ENCODE measurements at places on chromosomes 2 and 18.
A peak's percentile ranks its signal among the peaks of the same experiment; 100 is the strongest.

GRCh38 chr2:19874726-19875125 lies 27.1 kb downstream of the TTC32 start:
- DNase-seq, result peak; percentile 21

- no peak for DNase-seq
Observed at GRCh38 chr18:66473882-66474281, 130.0 kb downstream of the CDH19 start.

- no peak for DNase-seq
Observed at GRCh38 chr2:134540990-134541389, 177.8 kb downstream of the TMEM163 start.

GRCh38 chr2:241270531-241270930 lies 44.9 kb downstream of the HDLBP start:
- DNase-seq, result no peak

- peak; percentile 49 for DNase-seq
Observed at GRCh38 chr2:239150125-239151011, 250.5 kb downstream of the HDAC4 start.

DNA sequence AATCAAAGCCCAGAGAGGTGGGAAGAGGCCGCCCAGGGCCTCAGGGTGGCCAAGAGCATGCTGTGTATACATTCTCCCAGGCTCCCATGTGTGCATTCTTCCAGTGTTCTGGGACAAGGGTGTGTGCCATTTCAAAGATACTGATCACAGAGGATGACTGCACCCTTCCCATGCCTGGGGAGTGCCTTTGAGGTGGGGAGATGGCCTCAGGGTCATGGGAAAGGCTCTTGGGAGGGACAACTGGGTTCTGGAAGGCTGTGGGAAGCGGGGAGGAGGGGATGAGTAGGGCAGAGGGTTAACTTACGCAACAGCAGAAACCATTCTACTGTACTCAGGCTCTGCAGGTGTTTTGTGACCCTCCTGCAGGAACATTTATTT lies 40.9 kb downstream of the KLHL29 start:
- DNase-seq, result no peak

DNA sequence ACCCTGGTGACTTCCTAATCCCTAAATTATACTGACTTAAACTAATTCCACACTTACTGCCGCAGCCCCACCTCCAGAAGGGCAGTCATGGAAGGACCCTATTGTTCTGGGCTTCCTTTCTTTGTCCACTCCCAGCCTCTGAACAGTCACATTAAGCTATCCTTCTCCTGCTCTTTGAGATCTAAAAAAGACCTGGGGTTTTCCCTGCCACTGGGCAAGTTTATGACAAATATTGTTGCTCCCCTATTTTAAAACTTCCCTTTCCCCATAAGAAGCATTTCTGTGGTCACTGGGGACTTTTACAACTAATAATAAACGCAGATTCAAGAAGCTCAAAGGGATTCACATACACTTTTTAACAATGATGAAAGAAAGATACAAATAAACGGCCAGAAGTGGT lies 47.2 kb upstream of the XPO1 start:
- DNase-seq, result no peak

- DNase-seq, result no peak
Observed at GRCh38 chr2:208354964-208355381, 51.6 kb upstream of the PTH2R start.

DNA sequence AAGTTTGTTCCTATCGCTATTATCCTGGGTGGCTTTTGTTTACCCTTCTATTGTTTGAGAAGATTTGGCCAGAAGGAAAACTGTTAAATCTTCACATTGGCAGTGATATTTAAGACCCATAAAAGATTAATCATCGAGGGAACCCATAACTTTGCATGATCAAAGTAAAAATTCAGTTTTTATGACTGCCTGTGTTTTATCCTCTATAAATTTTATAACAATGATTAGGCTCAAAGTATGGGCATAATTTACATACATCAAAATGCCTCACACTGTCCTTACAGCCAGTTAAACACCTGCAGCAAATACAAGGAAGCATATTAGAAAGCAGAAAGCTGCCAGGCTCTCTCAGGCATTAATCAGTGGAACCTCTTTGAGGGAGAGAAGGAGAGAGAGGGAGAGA lies 289.1 kb downstream of the ICOS start:
- no peak for DNase-seq

- no peak for DNase-seq
Observed at GRCh38 chr18:45670281-45670962, 53.6 kb upstream of the SLC14A1 start.

DNA sequence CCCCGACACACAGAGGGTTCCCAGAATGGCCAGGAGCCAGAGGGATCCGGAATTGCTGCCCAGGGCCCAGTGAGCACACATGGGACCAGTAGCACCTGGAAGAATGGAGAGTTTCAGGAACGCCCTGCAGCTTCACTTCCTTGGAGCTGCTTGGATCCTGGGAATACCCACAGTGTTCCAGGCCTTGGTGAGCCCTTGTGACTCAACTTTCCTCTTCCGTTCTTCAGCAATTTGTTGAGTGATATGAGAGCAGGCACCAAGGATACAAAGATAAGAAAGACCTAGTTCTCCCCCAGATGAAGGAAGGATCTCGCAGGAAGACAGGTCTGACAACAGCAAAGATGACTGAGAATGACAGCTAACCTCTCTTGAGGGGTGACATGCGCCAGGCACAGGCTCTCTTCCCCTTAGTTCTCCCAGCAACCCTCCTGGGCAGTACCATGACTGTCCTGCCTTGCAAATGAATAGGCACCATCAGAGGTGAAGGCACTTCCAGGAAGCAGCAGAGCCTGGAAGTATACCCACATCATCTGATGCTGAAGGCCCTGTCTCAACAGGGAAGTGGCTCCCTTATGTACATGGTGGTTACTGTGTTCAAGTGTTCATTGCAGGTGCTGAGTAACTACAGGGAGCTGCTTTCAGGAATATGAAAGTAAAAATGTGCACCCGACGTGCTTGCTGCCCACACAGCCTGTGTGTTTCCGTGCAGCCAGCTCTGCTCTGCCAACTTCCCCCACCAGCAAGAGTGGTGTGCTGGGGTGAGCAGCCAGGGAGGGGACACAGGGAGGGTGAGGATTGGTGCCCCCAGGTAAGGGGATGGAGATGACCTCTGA lies 116.2 kb downstream of the STPG4 start:
- DNase-seq, result no peak

GRCh38 chr2:225994748-225995405 lies 595.4 kb downstream of the NYAP2 start:
- no peak for DNase-seq

GRCh38 chr2:221533299-221533698 lies 38.8 kb downstream of the EPHA4 start:
- no peak for DNase-seq

DNA sequence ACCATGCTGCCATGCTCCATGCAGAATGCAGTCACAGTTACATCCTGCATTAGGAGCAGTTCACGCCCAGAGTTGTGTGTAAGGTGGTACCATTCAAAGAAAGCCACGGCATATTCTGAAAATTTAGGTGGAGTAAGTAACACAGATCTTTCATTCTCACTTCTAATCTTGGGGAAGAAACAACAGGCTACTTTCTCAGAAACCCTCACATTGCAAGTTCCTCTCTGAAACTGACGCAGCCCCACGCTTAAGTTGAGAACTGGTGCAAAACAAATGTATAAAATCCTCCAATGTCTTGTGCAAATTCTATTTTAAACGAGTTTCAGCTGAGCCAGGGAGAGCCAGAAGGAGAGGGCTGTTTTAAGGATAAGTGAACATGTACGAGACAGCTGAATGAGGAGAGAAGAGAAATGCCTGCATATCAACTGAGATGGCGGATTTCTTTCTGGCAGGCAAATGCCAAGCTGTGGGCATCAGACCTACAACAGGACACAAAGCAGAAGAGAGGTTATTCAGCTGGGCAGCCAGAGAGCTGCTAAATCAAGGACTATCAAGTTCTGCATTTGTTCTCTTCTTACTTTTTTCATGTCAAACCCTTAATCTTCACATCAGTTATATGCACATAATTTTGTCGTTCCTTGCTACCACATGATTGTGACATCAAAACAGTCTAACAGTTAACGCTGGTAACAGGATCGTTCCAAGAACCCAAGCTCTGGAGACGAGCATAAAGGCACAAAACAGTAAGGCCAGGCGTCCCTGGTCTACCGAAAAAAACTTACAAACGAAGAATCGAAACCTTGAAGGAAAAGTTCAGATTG lies 6.4 kb downstream of the ARL4C start:
- no peak for DNase-seq

DNA sequence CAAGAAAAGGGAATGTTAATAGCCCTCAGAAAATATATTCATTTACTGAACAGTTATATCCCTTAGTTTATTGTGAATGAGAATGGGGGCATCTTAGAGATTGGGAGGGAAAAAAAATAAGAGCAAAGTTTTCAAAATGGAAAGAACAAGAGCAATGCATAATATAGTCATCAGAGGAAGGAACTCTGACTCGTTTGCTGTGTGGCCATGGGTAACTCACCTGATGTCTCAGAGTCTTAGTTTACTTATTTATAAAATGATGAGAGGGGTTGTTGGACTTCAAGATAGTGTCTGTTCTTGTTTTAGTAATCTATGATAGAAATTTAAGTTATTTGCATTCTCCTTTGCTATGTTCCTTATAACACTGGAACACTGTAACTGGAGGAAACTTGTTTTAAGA lies 70.7 kb downstream of the EML4 start:
- DNase-seq, result no peak

- no peak for DNase-seq
Observed at GRCh38 chr2:217249121-217250012, 389.5 kb upstream of the TNP1 start.

GRCh38 chr2:157868993-157869392 lies 7.1 kb downstream of the ACVR1 start:
- DNase-seq, result no peak

DNA sequence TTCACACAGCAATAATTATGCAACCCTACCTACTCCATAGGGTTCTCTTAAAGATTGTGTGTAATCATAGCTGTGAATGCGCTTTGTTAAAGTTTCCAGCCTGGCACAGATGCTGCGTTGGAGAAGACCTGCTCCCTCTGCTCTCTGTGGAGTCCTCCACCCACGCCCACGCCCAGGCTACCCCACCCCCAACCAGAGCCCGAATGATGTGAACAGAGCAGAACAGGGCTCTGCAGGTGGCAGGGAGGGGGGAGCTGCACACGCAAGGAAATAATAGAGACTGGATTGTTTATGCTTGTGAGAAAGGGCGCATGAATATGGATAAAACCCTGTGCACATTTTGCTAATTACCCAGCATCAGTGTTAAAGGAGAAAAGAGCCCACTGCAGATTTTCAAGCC lies 447.5 kb downstream of the BCL11A start:
- no peak for DNase-seq

DNA sequence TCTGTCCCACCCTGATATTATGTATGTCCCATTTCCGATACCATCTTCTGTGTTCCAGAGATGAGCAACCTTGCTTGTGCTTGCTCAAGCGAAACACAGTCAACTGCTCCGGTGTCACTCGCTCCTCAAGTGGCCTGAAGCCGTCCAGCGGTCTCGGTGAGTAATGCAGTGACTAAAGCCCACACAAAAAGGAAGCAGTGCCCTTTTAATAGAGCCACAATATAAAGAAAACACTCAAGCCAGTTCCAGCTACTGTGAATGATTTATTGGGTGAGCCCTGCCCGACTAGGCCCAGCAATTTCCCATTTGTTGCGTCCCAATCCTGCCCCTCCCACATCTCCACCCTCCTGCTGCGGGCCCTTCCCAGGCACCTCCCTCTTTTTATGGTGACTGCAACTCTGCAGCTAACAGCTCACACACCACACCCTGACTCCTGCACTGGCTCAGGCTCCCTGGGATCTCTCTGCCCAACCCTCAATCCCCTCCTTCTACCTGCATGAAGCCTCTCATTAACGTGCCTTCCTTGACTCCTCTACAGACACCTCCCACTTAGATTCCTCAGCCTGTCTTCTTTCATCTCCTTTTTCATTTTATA lies 44.2 kb upstream of the DSC1 start:
- no peak for DNase-seq

DNA sequence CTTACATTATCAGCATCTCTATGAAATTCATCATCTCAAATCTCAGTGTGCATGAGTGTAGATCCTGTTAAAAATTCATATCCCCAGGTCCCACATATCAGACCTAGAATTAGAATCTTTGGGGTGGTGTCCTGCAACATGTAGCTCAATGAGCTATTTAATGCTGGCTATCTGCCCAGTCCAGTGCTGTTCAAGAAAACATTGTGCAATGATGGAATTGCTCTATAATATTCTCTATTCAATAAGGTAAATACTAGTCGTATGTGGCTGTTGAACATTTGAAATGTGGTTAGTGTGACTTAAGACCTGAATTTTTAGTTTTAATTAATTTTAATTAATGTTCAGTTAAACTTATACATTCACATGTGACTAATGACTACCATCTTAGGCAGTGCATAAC lies 127.4 kb downstream of the NOL4 start:
- DNase-seq, result no peak

DNA sequence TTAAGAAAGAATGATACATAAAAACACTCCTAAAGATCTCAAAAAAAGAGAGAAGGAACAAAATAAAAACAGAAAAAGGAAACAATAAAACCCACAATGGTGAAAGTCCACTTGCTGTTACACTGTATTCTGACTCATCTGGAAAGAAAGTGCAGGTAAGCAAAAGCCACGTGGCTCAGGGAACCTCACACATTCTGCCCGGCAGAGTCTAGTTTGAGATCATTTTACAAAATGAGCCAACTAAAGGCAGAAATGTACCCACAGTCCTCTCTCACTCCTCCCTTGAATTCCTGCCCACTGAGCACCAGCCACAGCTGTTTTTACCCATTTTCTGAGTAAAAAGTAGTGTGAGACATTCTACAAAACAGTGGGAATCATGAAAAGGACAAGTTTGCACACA lies 10.0 kb downstream of the KCNH7 start:
- DNase-seq, result no peak

GRCh38 chr2:43611987-43612894 lies 16.4 kb upstream of the THADA start:
- DNase-seq, result peak; percentile 81

- no peak for DNase-seq
Observed at GRCh38 chr2:188327518-188328213, 36.0 kb downstream of the GULP1 start.

DNA sequence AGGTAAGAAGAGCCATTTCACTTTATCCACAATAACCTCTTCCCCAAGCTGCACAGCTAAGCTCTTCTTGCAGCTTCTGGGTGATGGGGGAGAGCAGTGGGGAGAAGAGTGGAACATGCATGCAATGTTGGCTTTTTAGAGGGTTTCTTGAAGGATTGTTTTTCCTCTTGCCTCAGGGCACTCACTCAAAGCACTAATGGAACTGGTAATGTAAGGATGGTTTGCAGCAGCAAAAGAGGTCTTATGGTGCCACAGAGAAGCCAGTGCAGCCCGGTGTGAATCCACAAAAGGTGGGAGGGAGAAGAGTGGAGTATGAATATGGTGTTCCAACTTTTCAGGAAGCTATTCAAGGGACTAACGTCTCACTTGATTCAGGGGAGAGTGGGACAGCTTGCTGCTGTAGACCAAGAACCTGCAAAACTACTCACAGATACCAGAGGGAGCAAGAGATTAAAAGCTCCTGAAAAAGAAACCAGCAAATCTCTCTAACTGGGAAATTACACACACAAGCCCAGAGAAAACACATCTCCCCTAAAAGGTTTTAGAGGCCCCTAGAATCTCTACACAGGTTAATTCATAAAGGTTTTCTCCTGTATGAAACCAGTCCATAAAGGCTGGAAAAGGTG lies 116.4 kb downstream of the CHN1 start:
- no peak for DNase-seq

- no peak for DNase-seq
Observed at GRCh38 chr2:143132355-143132754, 3.1 kb downstream of the ARHGAP15 start.

GRCh38 chr18:59052965-59053820 lies 86.5 kb upstream of the SEC11C start:
- no peak for DNase-seq

GRCh38 chr2:213119061-213119809 lies 32.2 kb downstream of the IKZF2 start:
- no peak for DNase-seq

Measured in sciatic nerve (tissue), 2 donors.